Type B pancreatic cell (in vitro differentiated cells): ENCODE measurements at places on chromosomes 4 and X. TPM values are rescaled to one million over a fixed set of nuclear protein-coding genes. Genes with fewer than 3 reads are reported as not detected.

- H3K4me3 ChIP-seq, result no peak overlapping the region
- H3K4me1 ChIP-seq, result peaks cover 4% of the 10 kb centered on the region
- peaks cover 7% of the 10 kb centered on the region for H3K36me3 ChIP-seq
- no peak for DNase-seq
- no peaks in the 10 kb centered on the region for H3K27me3 ChIP-seq
- H3K27ac ChIP-seq, result no peak overlapping the region
Observed at GRCh38 chr4:8370835-8371595, 69.5 kb downstream of the ACOX3 start.

GRCh38 chr4:52932591-52933470 is 70.7 kb downstream of the RASL11B start:
- H3K4me3 ChIP-seq, result no peak overlapping the region
- H3K36me3 ChIP-seq, result no peaks in the 10 kb centered on the region
- DNase-seq, result no peak
- no peaks in the 10 kb centered on the region for H3K27me3 ChIP-seq
- H3K4me1 ChIP-seq, result peaks cover 27% of the 10 kb centered on the region

Gene FGD1
- 11.3 and 23.9 TPM in 2 replicates for total RNA-seq

Gene DUSP9
- 5.8 and 9.5 TPM in 2 replicates for total RNA-seq
